ENCODE measurements at places on chromosomes 2 and 18.

DNA sequence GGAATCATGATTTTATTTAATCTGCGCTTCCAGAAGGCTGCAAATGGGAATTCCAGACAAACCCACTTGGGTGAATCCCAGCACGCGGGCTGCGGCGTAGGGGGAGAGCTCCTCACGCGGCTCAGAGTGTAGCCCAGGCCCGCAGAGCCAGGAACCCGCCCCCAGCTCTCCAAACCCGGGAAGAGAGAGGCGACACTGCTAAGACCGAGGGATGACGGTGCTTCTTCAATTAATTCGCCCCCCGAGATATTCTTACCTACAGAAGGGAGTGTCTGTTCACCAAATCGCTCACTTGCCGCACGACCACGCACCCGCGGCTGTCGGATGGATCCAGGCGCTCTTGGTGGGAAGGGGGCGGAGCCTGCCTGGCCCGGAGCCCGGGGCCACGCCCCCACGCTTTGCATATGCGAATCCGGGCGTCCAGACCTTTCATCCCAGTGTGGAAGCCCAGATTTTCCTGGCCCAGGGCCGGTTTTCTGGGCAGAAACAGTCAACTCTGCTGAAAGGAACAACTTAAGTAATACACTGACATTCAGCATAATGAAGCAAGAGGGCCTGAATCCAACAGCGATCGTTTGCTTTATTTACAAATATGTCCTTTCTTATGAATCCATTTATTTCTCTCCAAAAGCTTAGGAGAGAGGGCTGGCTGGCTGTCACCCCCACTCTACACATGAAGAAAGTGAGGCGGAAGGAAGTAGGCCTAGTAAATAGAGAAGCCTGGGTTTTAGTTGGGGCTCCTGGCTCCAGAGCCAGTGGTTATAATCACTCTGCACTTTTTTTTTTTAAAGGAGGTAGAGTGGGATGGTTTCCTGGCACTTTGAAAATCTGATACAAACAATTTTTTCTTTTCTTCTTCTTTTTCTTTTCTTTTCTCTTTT lies at the start of gene SLC19A3:
Gene SLC19A3, minus strand, starts transcription at position 342 of the 881 bp plus-strand sequence. CDS start 15,710 bp downstream, outside the sequence.
- DNase-seq, result no peak

- DNase-seq, result peak; percentile 8
Observed at GRCh38 chr18:28961669-28962228, 784.8 kb upstream of the CDH2 start.

GRCh38 chr2:207676827-207677354 lies 34.5 kb upstream of the CCNYL1 start:
- no peak for DNase-seq

GRCh38 chr18:36066001-36066400 lies 1.4 kb downstream of the RPRD1A start:
- DNase-seq, result peak; percentile 44

- DNase-seq, result no peak
Observed at GRCh38 chr2:237486819-237487448, at the start of gene MLPH. Gene MLPH (plus strand): TSS chr2:237487251. CDS start chr2:237493427, 6,176 bp downstream.

GRCh38 chr2:46801731-46802664 lies 113.6 kb downstream of the MCFD2 start:
- no peak for DNase-seq

GRCh38 chr2:6929196-6929819 lies 12.1 kb downstream of the RNF144A start:
- no peak for DNase-seq

- DNase-seq, result no peak
Observed at GRCh38 chr18:2337552-2338141, 233.7 kb downstream of the METTL4 start.

- no peak for DNase-seq
Observed at GRCh38 chr2:39484206-39484605, 47.1 kb upstream of the MAP4K3 start.

- no peak for DNase-seq
Observed at GRCh38 chr2:47134386-47135090, 20.6 kb downstream of the STPG4 start.

DNA sequence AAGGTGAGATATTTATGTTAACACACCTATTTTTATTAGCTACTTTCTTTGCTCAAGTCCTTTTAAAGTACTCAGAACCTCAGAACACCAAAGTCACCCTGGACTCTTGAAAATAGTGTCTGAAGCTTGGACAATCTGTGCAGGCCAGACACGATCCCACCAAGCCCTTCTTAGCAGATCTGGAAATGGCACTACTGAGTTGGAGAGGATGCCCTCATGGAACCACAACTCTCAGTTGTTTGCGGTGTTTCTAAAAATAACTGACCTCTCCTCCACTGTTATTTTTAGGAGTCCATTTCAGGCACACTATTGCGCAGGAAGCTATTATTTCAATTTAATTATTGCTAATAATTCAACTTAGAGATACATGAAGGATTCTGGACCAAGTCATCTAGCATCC lies 103.5 kb upstream of the ITGB6 start:
- no peak for DNase-seq

DNA sequence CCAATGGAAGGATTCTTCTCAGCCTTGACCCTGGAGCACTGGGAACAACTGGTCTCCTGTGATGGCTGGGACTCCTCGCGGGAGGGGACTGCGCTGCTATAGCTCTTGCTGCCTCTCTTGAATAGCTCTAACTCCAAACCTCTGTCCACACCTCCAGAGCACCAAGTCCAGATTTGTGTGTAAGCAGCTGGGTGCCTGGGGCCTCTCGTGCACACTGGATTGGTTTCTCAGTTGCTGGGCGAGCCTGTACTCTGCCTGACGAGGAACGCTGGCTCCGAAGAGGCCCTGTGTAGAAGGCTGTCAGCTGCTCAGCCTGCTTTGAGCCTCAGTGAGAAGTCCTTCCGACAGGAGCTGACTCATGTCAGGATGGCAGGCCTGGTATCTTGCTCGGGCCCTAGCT lies 28.8 kb downstream of the LIPG start:
- DNase-seq, result no peak

- DNase-seq, result no peak
Observed at GRCh38 chr18:6881034-6881820, 151.7 kb downstream of the ARHGAP28 start.

DNA sequence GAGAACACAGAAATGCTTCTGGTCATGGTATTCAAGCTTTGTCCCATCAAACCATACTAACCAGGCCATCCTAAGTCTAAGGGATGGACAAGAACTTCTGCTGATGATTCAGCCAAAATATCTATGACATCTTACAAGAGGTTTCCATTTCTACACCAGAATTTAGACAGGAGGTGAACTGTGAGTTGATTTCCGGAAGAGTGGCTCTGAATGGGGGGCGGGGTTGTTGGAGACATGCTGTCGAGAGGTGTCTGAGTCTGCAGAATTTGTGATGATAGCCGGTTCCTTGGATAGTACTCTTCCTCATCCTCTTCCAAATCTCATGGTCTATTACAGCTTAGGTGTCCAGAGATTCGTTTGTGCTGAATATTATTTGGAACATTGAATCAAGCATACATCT lies 408.7 kb upstream of the TCF4 start:
- no peak for DNase-seq

DNA sequence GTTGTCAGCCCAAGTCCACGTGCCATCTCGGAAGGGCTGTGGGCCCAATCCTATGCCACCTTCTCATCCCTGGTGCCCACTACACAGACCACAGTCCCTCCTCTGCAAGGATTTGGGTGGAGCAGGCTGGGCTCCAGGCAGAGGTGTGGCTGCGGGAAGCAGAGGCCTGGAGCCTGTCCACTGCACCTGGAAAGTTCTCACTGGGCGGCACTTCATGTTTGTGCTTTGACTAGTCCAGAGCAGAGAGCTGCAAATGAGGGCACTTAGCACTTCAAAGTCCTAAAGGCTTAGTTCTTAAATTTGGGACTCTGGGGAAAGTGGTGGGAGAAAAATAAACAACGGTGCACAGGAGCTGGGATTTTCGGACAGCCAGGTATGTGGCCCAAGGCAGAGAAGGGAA lies 308.9 kb upstream of the POU3F3 start:
- DNase-seq, result no peak

GRCh38 chr18:56175330-56176001 lies 462.9 kb downstream of the TXNL1 start:
- no peak for DNase-seq

DNA sequence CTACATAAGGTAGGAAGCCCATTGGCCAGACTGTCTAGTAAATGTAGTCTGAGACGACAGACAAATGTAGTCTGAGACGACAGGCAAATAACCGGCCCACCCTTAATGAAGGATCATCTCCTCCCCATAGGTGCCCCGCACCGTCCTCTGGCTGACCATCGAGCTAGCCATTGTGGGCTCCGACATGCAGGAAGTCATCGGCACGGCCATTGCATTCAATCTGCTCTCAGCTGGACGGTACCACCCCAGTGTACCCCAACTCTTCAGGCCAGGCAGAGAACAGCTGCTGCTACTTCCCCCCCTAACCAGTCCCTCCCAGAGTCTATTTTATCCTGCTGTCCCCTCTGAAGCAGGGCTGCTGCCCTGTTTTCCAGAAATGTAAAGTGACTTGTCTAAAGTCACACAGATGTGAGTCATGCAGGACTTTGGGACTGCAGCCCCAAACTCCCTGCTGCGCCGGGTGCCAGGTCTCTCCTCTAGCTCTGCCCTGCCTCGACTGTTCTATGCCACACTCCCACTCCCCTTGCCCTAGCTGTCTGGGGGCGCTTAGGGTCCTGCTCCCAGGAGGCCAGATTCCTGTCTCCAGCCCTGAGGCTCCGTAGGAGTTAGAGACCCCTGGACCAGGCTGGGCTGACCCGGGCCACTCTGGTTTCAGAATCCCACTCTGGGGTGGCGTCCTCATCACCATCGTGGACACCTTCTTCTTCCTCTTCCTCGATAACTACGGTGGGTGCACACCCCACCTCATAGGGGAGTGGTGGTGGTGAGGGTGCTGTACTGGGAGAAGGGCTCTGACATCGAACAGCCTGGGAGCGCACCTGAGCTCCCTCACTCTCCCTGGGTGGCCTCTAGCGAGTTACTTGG lies 4.7 kb downstream of the SLC11A1 start:
- DNase-seq, result no peak

GRCh38 chr18:49910986-49911385 lies 97.7 kb upstream of the ACAA2 start:
- no peak for DNase-seq

DNA sequence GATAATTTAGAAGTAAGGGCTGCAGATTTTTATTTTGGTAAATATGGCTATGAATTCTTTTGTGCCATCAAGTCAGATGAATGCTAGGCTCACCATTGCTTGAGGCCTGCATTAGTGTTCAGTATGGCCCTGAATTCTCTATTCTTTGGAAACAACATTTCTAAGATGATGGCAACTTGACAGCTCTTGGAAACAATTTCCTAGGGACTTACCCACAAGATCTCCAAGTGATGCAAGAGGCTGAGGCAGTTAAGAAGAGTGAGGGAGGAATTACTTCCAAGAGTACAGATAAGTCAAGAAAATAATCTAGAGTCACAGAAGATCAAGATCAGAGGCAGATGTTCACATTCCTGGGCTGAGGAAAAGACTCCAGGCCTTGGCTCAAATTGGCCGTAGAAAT lies 129.1 kb downstream of the NRP2 start:
- no peak for DNase-seq

- DNase-seq, result no peak
Observed at GRCh38 chr2:42906111-42906556, 113.8 kb upstream of the HAAO start.

GRCh38 chr2:207264310-207264709 lies 98.6 kb upstream of the KLF7 start:
- no peak for DNase-seq

DNA sequence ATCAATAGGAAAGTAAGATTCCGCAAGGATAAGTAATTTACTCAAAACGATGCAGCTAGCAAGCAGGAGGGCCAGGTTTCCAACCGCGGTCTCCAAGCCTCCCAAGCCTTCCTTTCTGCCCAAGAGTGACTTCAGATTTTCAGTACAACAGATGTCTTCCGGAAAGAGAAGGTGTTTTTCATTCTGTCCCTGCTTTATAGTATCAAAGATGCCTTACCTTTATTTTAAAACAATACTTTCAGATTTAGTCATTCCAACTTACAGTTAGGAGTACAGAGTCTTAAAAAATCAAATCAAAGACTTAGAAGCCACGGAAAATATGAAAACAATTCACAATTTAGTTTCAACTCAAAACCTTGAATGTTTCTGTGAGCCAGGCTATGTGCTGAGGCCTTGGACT lies 43.6 kb downstream of the CYB5A start:
- DNase-seq, result no peak

GRCh38 chr2:174086708-174087107 lies 121.5 kb upstream of the SP3 start:
- no peak for DNase-seq

- DNase-seq, result no peak
Observed at GRCh38 chr18:40553029-40553428, 1402.0 kb upstream of the PIK3C3 start.

- no peak for DNase-seq
Observed at GRCh38 chr18:36176711-36177110, 10.6 kb upstream of the MOCOS start.

DNA sequence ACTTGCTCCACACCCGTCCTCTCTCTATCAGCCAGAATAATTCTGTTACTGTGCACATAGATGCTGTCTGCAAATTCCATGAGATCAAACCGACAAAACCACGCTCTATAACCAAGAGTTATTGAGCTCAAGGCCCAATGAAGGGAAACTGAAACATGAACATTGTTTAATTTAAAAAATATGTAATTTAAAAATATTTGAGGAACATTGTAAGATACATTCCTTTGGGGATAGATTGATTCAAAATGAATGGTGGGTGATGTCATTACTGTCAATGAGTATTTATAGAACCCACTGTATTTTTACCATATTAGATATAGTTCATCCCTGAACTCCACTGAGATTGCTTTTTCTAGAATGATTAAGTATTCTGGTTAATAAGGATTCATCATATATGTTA lies 50.4 kb downstream of the NCKAP5 start:
- DNase-seq, result no peak

- no peak for DNase-seq
Observed at GRCh38 chr2:143128681-143129580, at the start of gene ARHGAP15. Gene ARHGAP15 (plus strand): TSS chr2:143129419.

- DNase-seq, result peak; percentile 6
Observed at GRCh38 chr2:103823847-103824246, 1030.1 kb upstream of the POU3F3 start.

GRCh38 chr18:30852980-30853379 lies 189.6 kb downstream of the DSC3 start:
- DNase-seq, result no peak

- no peak for DNase-seq
Observed at GRCh38 chr2:11903085-11903606, 156.7 kb downstream of the LPIN1 start.

- DNase-seq, result no peak
Observed at GRCh38 chr2:234001380-234002160, 48.9 kb upstream of the SPP2 start.

GRCh38 chr2:96527286-96528005 lies 9.1 kb upstream of the ARID5A start:
- DNase-seq, result no peak

- no peak for DNase-seq
Observed at GRCh38 chr2:99695944-99696253, 206.1 kb upstream of the REV1 start.

GRCh38 chr18:66342577-66342976 lies 261.3 kb downstream of the CDH19 start:
- no peak for DNase-seq

- no peak for DNase-seq
Observed at GRCh38 chr18:54209471-54210180, 14.8 kb downstream of the MBD2 start.
